Activated T-helper 1 cell treated with Interleukin-2 at 50 U/mL for 16 hours (primary cell): ENCODE measurements at places on chromosomes 4 and X.

GRCh38 chr4:147732518-147733235 is 789 bp downstream of the ARHGAP10 start:
- no peak for DNase-seq

DNA sequence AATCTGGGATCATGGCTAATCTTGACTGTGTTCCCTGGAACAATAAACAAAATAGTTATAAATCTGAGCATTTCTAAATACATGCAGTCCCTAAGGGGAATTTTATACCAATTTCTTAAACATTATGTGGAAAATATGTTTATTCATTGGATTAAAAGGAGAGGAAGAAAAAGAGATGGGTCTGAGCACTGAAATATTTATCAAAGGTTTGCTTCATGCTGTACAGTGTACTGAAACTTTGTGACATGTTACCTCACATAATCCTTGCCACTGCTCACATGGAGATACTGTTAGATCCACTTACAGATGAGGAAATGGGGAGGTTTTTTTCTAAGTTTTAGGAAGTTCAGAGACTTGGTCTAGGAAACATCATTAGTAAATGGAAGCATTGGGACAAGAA is 443.6 kb downstream of the SPRY1 start:
- no peak for DNase-seq

- no peak for DNase-seq
Observed at GRCh38 chr4:39514888-39515401, 12.3 kb downstream of the UGDH start.

- DNase-seq = no peak
Observed at GRCh38 chr4:185728893-185729292, 83.1 kb downstream of the SORBS2 start.

- no peak for DNase-seq
Observed at GRCh38 chr4:174742561-174742960, 86.5 kb downstream of the GLRA3 start.

GRCh38 chr4:80201252-80202151 is 4.2 kb downstream of the PRDM8 start:
- peak; percentile 49 for DNase-seq

DNA sequence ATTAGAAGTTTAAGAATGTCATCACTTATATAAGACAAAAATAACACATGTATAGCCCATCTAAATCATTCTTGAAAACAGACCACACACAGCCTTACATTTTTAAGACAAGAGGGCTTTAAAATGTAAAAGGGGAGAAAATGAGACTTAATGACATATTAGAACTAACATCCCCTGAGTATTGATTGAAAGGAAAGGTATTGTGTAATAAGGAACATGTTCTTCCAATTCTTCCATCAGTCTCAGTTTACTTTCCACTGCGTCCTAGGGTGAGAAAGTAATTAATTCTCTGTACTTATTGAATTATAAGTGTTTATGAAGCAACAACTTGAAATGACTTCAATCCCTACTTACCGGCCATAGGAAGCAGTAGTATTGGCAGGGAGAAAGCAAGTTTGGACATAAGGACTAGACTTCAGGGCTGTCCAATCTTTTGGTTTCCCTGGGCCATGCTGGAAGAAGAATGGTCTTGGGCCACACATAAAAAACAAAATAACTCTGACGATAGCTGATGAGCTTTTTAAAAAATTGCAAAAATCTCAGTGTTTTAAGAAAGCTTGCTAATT is 202.7 kb upstream of the SPRY1 start:
- DNase-seq = no peak

DNA sequence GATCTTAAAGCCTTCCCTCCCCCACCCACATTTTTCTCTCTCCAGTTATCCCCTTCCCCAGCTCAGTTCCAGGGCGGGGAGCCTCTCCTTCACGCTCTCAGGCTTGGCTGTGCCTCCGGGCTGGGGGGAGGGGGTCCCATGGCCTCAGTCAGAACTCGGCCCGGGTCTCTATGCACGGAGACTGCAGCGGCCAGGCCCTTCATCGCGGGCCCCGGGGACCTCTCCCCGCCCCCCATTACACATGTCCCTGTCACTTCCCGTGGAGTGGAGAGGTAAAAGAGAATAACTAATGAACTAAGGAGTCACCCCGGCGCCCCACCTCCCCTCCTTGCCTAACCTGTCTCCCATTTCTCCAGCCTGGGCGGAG is 838 bp upstream of the PRICKLE3 start:
- DNase-seq = no peak

GRCh38 chr4:113659127-113659526 is 102.4 kb downstream of the CAMK2D start:
- DNase-seq = no peak

DNA sequence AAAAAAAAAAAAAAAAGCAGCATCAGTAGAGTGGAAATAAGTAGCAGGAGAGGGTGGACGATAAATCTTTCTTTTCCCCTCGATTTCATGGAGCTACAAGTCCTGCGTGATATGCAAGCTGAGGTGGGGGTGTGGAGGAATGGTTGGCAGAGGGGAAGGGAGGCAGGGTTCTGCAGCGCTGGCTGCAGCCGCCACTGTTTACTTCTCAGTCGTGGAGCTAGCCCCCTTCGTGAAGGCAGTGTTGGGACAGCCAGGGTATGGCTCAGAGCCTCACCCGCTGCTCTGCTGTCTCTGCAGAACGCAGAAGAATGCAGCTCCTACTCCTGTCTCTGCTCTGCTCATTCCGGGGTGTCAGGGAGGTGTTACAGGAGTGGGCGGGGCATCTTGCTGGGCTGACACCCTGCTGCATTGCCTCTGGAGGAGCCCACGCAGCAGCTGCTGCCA is 140.6 kb downstream of the GPM6A start:
- DNase-seq = no peak

GRCh38 chr4:139242511-139243051 is 37.4 kb downstream of the MGARP start:
- no peak for DNase-seq

- no peak for DNase-seq
Observed at GRCh38 chrX:42456176-42456700, 321.7 kb downstream of the PPP1R2C start.

DNA sequence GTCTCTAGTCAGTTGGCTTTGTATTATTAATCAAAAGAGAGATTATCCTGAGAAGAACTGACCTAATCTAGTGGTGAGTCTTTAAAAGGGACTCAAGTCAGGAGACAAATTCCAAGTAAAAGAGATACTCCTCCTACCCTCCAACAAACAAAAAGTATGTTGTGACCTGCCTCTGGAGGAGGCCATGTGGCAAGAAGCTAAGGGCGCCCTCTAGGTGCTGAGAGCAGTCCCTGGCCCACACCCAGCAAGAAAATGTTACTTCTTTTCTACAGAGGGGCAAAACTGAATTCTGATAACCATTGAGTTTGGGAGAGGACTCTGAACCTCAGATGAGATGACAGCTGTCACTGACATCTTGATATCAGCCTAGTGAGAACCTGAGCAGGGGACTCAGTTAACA is 953.6 kb upstream of the AGA start:
- no peak for DNase-seq

GRCh38 chrX:115392871-115393270 is 103.4 kb downstream of the LUZP4 start:
- DNase-seq = no peak

DNA sequence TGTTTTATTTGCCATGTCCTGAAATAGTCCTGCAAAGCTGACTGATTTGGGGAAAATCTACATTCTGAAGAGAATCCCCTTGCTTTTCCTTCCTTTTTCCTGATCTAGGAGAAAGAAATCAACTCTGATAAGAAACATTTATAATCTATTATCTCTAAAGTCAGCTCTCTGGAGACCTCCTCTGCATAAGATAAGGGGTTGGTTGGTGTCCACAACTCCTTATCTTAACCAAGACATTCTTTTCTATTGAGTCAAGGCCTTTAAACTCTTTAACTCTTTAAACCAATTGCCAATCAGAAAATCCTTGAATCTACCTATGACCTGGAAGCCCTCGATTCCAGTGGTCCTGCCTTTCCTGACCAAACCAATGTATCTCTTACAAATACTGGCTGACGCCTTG is 373.6 kb upstream of the RASGEF1B start:
- no peak for DNase-seq

DNA sequence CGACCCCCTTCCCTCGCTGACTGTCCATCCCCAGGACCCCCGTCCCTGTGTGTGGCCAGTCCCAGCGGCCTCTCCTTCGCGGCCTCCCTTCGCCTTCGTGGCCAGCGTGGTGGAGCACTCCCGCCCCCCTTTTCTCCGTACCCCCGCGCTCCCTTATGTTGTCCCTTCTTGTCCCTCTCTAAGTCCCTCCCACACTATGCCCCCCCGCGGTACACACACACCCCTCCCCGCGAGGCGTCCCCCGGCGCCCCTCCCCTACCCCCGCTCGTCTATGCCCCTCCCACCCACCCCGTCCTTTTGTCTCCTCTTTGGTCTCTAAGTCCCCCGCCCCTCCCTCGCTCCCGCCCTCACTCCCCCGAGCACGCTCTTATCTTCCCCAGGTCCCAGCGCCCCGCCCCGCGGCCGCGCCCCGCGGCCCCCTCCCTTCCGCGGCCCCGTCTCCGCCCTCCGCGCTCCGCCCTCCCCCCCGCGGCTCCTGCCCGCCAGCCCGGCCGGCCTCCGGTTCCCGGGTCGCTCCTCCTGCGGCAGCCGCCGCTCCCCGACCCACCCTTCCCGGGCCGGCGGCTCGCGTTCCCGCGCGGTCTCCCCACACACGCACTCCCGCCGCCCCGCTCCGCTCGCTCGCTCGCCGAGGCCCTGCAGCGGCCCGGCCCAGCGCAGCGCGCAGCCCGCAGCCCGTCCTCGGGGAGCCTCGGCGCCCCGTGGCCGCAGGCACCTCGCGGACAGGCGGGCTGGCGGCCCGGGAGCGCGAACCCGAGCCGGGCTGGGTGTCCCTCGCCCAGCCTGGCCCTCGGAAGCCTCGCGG is 26.3 kb downstream of the UTP14A start:
- peak; percentile 70 for DNase-seq

GRCh38 chrX:43666311-43666912 is 10.3 kb downstream of the MAOA start:
- DNase-seq = no peak

DNA sequence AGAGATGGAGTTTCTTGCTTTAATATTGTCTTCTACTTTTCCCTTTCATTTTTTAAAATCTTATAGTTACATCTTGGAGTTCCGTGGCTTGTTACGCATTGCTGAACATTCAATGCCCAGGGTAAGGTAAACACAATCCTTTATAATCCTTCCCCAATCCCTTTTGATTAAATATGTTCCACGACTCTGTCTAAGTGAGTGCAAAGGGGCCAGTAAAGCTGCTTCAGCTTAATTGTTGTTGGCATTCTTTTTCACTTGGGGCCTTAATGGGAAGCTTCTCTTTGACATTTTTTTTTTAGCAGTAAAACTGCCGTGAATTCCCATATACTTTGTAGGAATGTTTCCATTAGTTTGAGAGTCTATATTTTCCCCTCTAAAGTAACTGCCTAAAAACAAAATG is 1028.1 kb downstream of the C4orf33 start:
- no peak for DNase-seq

- no peak for DNase-seq
Observed at GRCh38 chr4:171594293-171594692, 218.9 kb upstream of the GALNTL6 start.

GRCh38 chr4:47672696-47673095 is 165.2 kb downstream of the CORIN start:
- DNase-seq = no peak

- no peak for DNase-seq
Observed at GRCh38 chr4:1488357-1488756, 82.1 kb upstream of the NKX1-1 start.

GRCh38 chrX:141176586-141177451 is at the start of gene LDOC1:
TSS of gene LDOC1 (minus strand) at chrX:141177129. CDS start at chrX:141177021, 108 bp downstream.
- DNase-seq = peak; percentile 67

DNA sequence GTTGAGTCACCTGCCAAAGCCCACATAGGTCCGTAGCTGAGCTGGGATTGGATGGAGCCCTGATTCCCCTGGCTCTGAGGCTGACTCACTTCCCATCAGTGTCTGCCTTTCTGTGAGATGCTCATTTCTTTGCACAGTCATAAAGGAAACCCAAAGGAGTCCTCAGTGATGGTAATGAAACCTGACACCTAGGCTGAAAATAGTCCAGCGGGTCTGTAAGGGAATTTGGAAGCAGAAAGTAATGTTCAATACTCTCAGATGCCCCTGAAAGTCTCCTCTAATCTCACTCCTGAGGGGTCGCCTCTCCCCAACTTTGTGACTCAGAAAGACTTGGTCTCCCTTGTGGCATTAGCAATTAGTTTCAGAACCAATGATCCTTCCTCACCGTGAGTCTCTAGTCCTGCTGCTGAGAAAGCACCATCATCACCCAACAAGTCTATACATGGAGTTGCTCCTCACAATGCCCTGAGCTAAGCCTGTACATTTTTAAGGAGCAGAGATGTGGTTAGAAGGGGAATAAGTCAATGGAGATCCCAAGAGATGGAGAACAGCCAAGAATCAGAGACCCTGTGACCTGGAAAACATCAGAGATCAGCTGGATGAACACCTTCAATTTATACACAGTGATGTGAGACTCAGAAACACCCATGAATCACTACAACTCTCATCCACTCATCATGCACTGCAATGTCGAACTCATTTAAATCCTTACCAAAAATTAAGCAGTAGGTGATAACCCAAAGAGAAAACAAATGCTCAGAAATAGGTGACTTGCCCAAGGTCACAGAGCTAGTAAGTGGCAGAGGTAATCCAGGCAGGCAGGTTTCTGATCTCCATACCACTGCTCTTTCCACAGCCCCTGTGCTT is 219.0 kb upstream of the CPEB2 start:
- DNase-seq = no peak

DNA sequence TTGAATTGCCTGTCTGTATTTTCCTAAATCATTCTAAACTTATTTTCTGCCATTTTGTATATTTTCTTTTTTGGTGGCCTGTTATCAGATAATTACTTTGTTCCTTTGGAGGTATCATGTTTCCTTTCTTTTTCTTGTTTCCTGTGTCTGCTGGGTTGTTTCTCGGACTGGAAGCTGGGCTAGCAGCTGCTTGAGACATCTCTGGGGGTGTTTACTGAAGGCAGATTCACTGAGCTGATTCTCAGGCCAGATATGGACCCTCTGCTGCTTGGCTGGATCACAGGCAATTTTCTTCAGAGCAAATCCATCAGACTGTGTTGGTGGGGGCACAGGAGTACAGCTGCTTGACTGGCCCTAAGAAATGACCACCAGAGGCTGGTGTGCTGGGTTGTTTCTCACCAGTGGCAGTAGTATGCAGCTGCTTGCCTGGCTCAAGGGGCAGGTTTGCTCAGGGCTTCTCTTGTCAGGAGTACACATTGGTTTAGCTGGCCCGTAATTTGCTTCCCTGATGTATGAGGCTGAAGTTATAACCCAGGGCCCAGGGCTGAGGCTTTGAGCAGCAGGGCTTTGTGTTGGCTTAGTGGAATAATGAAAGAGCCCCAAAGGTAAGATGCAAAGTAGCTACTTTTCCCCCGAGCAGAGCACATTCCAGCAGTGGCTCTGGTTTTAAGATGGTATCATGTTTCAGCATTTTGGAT is 680.6 kb downstream of the TECRL start:
- no peak for DNase-seq

DNA sequence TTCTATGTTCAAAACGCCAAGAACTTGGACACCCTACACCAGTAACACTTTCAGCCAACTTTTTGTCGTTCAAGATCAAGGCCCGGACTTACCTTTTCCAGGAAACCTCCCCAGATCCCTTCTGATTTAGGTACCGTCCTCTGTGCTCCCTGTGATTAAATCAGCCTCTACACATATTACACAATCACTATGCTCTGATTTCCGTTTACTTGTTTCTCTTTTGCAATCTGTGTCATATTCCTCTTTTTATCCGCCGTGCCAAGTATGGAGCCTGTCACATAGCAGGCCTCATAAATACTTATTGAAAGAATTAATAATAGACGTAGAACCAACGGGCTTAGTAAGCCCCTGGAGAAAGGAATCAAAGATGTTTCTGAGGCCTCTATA is 722 bp upstream of the TMEM33 start:
- no peak for DNase-seq

GRCh38 chrX:130125091-130125874 is 15.0 kb upstream of the ELF4 start:
- DNase-seq = no peak
